ENCODE measurements at places on chromosomes 5 and 9.

- H3K27me3 ChIP-seq: no peaks in the 10 kb centered on the region
- no peaks in the 10 kb centered on the region for H3K36me3 ChIP-seq
- peaks cover 8% of the 10 kb centered on the region for H3K4me1 ChIP-seq
- H3K4me3 ChIP-seq: no peak overlapping the region
Measured at GRCh38 chr5:10289991-10290390, 17.7 kb downstream of the CMBL start.

DNA sequence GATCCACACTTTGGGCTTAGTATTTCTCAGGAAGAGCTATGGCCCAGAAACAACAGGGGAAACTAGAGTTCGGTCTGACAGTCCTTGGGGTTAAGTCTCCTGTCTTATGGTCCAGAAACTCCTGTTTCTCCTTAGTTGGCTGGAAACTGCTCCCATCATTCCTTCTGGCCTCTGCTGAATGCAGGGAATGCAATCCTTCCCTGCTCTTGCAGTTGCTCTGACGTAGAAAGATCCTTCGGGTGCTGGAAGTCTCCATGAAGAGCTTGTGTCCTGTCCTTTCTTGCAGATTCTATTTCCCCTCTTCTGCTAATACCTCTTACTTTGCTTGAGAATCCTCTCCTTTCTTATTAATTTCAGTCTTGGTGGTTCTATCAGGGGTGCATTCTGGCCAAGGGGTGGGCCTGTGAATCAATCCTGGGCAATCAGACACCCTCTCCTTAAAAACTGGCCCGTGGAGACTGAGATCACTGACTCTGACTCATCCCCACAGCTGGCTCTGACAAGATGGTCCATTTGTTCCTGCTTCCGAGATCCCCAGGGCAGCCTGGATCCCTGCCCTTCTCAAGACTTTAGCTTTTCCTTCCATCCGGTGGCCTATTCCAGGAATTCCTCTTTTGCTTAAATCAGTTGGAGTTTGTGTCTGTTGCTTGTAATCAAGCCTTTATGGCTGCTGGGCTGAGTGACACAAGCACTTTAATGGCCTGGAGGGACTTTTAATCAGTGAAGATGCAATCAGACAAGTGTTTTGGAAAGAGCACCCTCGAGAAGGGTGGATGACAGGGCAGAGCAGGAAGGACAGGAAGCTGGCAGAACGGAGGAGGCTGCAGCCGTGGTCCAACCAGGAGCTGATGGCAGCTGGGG, 23.7 kb downstream of the PTGS1 start:
- H3K4me1 ChIP-seq: no peaks in the 10 kb centered on the region
- H3K27ac ChIP-seq: no peak overlapping the region

DNA sequence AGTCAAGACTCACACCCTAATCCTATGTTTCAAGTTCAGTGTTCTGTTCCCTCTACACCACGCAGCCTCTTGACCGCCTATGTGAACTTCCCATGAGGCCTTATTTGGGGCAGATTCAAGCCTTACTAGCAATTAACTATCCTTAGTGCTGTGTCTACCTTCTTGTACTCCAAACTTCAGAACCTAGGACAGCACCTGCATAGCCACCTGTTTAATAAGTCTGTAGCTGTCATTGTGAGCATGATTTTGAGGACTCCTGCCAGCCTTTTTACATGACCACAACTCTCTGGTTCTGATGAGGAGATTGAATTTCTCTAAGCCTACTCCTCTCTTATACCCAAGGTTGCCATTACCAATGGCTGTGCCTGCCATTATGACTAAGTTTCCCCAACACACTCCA, 50.8 kb upstream of the PCSK1 start:
- H3K27ac ChIP-seq: no peak overlapping the region
- DNase-seq: peak; percentile 42
- H3K36me3 ChIP-seq: no peaks in the 10 kb centered on the region
- no peaks in the 10 kb centered on the region for H3K4me1 ChIP-seq
- H3K27me3 ChIP-seq: peaks cover 8% of the 10 kb centered on the region

DNA sequence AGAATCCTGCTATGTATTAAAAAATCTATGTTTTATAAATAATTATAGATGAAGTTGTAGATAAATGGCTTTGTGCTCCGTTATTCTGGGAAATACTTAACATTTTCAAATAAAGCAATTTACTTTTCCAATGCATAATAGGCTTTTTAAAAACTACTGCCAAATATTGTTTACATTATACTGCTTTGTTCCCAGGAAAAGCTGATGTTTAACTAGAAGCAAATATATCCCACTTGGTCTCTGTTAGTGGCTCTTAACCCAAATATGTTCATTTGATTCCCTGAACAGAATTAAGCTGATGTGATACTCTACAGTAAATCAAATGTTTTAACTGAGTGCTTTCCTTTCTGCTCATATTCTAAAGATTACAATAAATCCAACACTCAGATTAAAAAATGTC, 326.3 kb downstream of the SLCO4C1 start:
- no peak for DNase-seq
- no peaks in the 10 kb centered on the region for H3K36me3 ChIP-seq
- no peak overlapping the region for H3K27ac ChIP-seq
- no peaks in the 10 kb centered on the region for H3K4me1 ChIP-seq

GRCh38 chr5:156259618-156260017, 67.3 kb upstream of the SGCD start:
- H3K4me1 ChIP-seq: no peaks in the 10 kb centered on the region
- no peak overlapping the region for H3K27ac ChIP-seq
- H3K36me3 ChIP-seq: no peaks in the 10 kb centered on the region
- no peak overlapping the region for H3K4me3 ChIP-seq

GRCh38 chr5:141430332-141431113, at the start of gene PCDHGA12:
Gene PCDHGA12 (plus strand): TSS chr5:141430507. CDS start chr5:141430760, 253 bp downstream.
- no peak within 1 kb of the TSS for H3K27ac ChIP-seq
- H3K27me3 ChIP-seq: peaks cover 1% of the 10 kb centered on the region
- no peaks in the 10 kb centered on the region for H3K4me1 ChIP-seq
- no peaks in the 10 kb centered on the region for H3K36me3 ChIP-seq
- H3K4me3 ChIP-seq: no peak within 1 kb of the TSS

GRCh38 chr5:53095931-53096525, 13.5 kb downstream of the MOCS2 start:
- H3K4me3 ChIP-seq: no peak overlapping the region
- no peak overlapping the region for H3K27ac ChIP-seq
- H3K27me3 ChIP-seq: no peaks in the 10 kb centered on the region
- DNase-seq: peak; percentile 76

- DNase-seq: peak; percentile 45
- no peaks in the 10 kb centered on the region for H3K27me3 ChIP-seq
- H3K4me3 ChIP-seq: no peak overlapping the region
- H3K36me3 ChIP-seq: no peaks in the 10 kb centered on the region
- no peaks in the 10 kb centered on the region for H3K4me1 ChIP-seq
Measured at GRCh38 chr5:1785062-1785461, 14.6 kb downstream of the MRPL36 start.

DNA sequence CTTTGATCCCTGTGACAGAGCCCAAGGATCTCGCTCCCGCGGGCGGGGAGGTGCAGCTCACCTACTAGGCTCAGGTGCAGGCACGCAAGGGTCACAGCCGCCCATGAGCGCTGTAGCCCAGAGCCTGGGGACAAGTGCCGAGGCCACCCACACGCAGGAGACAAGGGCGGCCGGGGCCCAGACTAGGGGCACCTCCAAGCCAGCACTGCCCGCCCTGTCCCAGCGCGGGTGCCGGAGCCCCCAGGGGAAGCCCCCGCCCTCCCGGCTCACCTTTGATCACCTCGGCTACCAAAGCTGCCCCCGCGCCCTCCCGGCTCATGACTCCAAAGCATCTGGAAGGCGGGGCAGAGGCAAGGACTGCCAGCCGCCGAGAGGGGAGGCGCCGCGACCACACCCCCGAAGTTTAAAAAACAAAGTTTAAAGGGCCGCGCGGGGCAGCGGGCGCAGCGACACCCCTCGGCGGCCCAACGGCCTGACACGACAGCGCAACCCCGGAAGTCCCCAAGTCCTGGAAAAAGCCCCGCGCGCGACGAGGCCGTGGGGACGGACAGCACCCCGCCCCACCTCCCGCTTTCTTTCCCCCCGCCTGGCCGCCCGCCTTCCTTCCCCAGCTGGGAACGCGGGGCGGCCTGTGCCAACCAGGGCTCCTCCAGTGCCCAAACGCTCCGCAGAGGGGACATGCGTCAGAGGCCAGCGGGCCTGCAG, 53.0 kb downstream of the CDC14B start:
- peak; percentile 13 for DNase-seq
- no peaks in the 10 kb centered on the region for H3K4me1 ChIP-seq
- no peaks in the 10 kb centered on the region for H3K36me3 ChIP-seq
- H3K27ac ChIP-seq: no peak overlapping the region
- peaks cover 26% of the 10 kb centered on the region for H3K27me3 ChIP-seq

- no peaks in the 10 kb centered on the region for H3K4me1 ChIP-seq
- no peaks in the 10 kb centered on the region for H3K36me3 ChIP-seq
- H3K4me3 ChIP-seq: no peak overlapping the region
- H3K27me3 ChIP-seq: no peaks in the 10 kb centered on the region
Measured at GRCh38 chr5:88785746-88786565, 97.0 kb downstream of the MEF2C start.

DNA sequence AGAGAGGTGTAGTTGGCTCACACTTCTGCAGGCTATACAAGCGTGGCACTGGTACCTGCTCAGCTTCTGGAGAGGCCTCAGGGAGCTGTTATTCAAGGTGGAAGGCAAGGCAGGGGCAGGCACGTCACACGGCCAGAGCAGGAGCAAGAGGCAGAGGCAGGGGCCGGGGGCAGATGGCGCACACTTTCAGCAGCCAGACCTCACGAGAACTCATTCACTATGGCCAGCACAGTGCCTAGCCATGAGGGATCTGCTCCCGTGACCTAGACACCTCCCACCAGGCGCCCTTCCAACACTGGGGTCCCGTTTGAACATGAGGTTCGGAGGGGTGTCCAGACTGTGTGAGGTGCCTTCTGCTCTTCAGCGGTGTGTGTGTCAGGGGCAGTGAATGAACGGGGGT, 71.0 kb upstream of the FCN1 start:
- DNase-seq: no peak
- H3K27ac ChIP-seq: no peak overlapping the region
- H3K4me3 ChIP-seq: no peak overlapping the region
- H3K27me3 ChIP-seq: no peaks in the 10 kb centered on the region
- H3K36me3 ChIP-seq: no peaks in the 10 kb centered on the region
- H3K4me1 ChIP-seq: no peaks in the 10 kb centered on the region

All from DND-41 (cell line).